ENCODE measurements at places on chromosomes 16 and 17. TPM values are rescaled to one million over a fixed set of nuclear protein-coding genes. Genes with fewer than 3 reads are reported as not detected.

DNA sequence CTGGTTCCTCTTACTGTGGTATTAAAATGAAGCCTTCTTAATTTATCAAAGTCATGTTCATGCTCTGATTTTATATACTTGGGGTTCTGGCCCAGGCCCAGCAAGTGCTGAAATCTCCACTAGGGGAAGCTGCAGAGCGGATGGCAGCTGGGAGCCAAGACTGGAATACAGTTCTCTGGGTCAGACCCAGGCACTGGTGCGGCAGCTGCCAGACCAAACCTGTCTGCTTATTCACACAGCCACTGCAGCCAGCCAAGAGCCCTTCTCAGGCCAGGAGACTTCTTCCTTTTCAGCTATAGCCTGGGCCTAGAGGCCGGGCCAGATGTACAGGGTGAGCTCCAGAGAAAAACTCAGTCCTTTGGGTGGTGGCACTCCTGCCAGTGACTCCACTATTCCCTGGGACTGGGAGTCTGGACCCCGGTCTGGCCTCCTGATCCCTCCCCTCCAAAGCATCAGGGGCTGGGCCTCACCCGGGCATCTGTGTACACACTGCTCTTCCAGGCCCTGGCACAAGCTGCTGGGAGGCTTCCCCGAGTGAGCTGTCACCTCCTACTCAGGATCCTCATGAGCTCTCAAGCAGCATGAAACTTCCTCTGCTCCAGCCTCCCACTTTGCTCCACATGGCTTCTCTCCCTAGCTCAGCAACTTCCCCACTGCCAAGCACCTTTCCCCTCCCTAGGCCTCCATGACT is 24.4 kb downstream of the ATP6V0D1 start:
- DNase-seq, result no peak

Gene ABHD15
- 18.3 TPM for total RNA-seq

DNA sequence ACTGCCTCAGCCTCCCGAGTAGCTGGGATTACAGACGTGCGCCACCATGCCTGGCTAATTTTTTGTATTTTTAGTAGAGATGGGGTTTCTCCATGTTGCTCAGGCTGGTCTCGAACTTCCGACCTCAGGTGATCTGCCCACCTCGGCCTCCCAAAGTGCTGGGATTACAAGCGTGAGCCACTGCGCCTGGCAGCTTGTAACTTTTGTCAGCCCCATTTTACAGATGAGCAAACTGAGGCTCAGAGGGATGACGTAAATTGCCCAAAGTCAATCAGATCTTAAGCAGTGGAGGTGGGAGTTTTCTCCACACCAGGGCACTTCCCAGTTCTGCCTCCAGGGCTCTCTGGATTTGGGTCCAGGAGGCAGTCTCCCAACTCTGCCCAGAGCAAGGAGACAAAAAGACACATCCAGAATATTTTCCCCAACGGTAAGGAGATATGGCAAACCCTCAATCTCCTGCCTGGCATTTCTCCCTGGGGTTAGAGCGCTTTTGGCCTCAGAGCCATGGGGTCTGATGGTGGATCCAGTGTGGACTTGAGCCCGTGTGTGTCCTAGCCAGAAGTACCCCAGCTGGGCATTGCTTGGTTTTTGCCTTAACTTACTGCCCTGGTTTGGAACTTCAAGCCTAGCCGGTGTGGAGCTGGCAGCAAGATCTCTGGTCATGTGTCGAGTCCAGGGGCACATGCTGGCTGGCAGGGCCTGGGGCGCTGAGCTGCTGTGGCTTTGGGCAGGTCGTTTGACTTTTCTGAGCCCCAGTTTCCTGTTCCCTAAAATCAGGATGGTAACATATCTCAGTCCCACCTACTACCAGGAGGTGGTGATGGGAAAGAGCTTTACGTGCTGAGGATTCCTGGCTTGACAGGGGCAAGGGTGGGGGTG is 3.4 kb downstream of the ADAM11 start:
- no peak for DNase-seq

- DNase-seq, result no peak
These were observed 1247.6 kb downstream of the CDH8 start for GRCh38 chr16:60788631-60789030.

DNA sequence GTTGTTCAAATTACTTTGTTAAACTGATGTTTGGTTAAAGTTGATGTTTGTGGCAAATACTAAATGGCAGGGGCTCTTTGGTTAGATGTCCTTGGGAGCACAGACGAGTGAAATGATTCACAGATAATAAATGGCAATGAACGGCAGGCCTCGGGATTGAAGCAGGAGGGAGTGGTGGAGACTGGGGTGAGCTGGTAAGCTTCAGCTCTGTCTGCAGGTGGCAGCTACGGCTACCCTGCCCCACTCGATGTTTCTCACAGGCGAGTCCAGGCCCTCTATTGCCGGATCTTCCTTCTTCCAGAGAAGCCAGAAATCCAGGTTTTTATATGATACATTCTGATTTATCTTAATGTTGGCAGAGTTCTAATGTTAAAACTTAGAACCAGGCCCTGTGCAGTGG is 144.8 kb upstream of the CACNG5 start:
- DNase-seq, result no peak

Gene TLCD2
- 4.6 TPM for total RNA-seq

- no peak for DNase-seq
These were observed 18.3 kb downstream of the CDC42EP4 start for GRCh38 chr17:73293480-73293911.

Gene RPS2
- total RNA-seq, result 1,163 TPM

GRCh38 chr16:79316004-79316458 is 284.5 kb downstream of the MAF start:
- DNase-seq, result no peak

- DNase-seq, result no peak
These were observed 20.8 kb downstream of the NPRL3 start for GRCh38 chr16:117379-118365.

Gene KCTD19
- total RNA-seq, result not detected

DNA sequence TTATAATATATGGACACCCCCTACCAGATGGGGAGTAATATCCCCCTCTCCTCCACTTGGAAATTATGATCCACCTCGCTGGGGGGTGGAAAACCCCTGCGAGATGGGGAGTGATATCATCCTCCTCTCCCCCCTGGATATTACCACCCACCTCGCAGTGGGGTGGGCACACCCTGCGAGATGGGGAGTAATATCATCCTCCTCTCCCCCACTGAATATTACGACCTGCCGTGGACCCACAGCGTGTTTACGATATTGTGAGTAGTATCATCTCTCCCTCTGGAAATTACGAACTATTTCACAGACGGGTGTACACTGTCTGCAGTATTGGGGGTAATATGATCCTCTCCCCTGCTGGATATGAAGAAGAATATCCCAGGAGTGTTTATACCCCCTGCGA is 228.3 kb upstream of the WSCD1 start:
- DNase-seq, result peak; percentile 77

- DNase-seq, result no peak
These were observed 172.7 kb downstream of the TANC2 start for GRCh38 chr17:63138713-63139112.

Gene KRTAP9-4
- total RNA-seq, result not detected

Data from esophagus muscularis mucosa (tissue), 4 donors.